Thymus (tissue), 14 donors: ENCODE measurements at places on chromosomes 1 and 21. TPM values are rescaled to one million over a fixed set of nuclear protein-coding genes. Genes with fewer than 3 reads are reported as not detected.

Gene ITGB2
- 104 TPM for polyA plus RNA-seq

Gene G0S2
- polyA plus RNA-seq, result 23.5 TPM

Gene LYPD8
- polyA plus RNA-seq, result 0.34 TPM

Gene LCE3E
- 6.2 TPM for polyA plus RNA-seq

Gene CRB1
- 0.41 TPM for polyA plus RNA-seq

Gene LYSMD1
- 7.7 TPM for polyA plus RNA-seq

Gene NIBAN1
- 21.4 TPM for polyA plus RNA-seq

Gene SLC44A3
- polyA plus RNA-seq, result 6.8 TPM

Gene C1orf105
- 0.30 TPM for polyA plus RNA-seq

Gene ACTL8
- 0.71 TPM for polyA plus RNA-seq
